ENCODE measurements at places on chromosomes 6 and 20.

DNA sequence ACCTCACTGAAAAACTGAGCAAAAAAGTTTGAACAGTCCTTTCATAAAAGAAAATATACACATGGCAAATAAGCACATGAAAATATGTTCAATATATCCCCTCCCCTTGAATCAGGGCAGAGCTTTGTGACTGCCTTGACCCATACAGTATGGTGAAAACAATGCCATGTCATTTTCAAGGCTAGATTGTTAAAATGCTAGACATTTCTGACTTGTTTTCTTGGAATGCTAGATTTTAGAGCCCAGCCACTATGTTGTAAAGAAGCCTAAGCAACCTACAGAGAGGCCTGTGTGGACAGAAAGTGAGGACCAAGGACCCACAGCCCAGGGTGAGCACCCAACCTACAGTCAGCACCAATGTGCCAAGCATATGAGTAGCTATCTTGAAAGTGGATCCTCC, 17.1 kb upstream of the ASF1A start:
- DNase-seq: no peak

DNA sequence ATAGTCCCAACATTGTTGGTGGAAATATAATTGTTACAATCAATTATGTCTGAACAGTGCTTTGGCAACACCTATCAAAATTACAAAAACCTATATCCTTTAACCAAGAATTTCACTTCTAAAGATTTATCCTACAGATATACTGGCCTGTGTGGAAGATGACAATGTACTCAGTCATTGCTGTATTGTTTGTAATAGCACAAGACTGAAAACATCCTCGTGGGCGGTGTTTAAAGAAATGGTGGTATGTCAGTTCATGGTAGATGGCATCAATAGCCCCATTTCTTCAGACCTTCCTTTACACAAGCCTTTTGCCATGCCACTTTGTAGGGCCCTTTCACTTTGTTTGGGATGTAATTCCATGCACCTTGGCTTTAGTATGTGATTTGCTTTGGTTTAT, 9.8 kb upstream of the TPBG start:
- DNase-seq: no peak

DNA sequence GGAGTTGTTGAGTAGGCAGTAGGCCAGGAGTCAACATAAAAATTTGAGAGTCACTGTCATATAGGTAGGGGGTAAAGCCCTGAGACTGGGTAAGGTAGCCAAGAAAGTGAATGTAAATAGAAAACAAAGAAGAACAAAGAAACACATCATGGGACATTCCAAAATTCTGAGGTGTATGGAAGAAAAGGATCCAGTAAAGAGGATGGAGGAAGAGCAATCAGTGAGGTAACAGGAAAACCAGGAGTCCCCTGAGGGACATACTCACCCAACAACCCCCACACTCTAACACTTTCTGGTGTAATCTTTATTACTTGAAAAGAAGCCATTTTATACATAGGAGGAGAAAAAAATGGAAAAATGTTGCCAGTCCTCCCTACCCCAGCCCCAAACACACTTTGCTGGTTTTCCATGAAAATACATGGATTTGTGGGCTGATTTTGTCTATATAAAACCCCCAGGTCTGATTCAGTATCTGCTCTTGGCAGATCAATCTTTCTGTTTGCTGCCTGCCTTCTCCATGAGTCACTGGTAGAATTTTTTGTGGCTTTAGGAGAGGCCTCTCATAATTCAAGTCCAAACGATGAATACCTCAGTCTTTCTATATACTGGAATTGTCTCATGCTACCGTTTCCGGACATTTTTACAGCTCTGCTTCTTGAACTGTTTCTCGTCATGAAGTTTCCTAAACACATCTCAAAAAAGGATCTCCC, 271.4 kb upstream of the MAN1A1 start:
- DNase-seq: no peak

DNA sequence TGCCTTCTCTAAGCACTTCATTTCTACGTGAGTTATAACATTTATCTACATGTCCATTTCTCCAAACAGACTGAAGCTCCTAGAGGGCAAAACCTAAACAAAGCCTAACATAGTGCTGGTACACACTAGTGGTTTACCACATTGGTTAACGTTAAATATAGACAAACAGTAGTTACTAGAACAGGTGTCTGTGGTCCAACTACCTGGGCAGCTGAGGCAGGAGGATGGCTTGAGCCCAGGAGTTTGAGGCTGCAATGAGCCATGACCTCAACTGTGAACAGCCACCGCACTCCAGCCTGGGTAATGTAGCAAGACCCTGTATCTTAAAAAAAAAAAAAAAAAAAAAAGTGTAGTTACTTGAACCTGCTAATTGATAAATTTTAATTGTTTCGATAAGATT, 26.5 kb downstream of the PTPRK start:
- no peak for DNase-seq

DNA sequence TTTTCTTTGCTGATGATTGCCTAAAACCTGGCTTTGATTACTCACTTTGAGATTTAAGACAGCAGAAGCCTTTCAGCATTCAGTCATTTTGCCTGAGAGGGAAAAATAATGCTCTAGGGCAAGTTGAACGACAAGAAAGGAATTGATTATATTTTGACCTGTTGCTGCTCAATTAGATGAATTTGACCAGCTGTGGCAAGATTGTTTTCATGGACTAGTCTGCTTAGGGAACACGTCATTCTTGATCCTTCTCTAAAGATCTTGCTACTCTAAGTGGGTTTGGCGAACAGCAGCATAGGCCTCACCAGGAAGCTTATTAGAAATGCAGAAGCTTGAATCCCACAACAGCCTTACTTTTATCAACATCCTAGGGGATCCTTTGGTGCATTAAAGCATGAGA, 59.7 kb upstream of the PHACTR1 start:
- no peak for DNase-seq

GRCh38 chr6:26071135-26071534, 16.1 kb upstream of the HFE start:
- no peak for DNase-seq
